ENCODE measurements at places on chromosomes 13 and 19.
A peak's percentile ranks its signal among the peaks of the same experiment; 100 is the strongest.

GRCh38 chr13:32175307-32175706, 139.9 kb downstream of the ZAR1L start:
- no peak for DNase-seq

GRCh38 chr13:30021611-30022010, 171.2 kb upstream of the UBL3 start:
- DNase-seq: no peak

GRCh38 chr13:102688306-102688973, 6.4 kb downstream of the METTL21C start:
- DNase-seq: no peak

DNA sequence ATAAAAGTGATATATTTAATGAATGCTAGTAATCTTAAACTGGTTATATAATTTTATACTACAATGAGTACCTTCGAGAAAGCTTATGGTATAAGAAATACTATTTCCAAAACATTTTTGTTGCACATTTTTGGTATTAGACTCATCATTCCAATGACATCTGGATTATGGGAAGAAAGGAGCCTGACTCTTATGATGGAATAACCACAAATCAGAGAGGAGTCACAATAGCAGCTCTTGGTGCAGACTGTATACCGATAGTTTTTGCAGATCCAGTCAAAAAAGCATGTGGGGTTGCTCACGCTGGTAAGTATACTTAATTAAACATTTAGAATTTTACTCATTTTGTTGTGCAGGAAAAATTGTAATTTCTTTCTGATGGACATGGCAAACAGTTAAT, 3.9 kb downstream of the LACC1 start:
- no peak for DNase-seq

GRCh38 chr19:49889687-49890348, 6.9 kb downstream of the IL4I1 start:
- DNase-seq: peak; percentile 71

DNA sequence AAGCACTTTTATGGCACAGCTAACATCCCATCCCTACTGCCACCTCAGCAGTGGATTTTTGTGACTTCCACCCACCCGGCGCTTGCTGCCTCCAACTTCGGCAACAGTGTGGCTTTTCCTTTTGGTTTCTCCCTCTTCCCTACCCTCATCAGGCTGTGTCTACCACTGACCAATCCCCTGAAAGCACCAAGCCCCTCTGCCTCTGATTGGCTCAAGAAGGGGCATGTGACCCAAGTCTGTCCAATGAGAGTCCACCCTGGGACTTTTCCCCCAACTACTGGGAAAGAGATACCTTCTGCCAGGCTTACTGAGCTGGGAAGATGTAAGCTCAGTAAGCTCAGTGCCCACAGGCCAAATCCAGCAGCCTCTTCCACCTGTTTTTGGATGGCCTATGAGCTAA, 5.8 kb downstream of the SMIM7 start:
- DNase-seq: no peak

GRCh38 chr13:76745261-76746200, 140.7 kb downstream of the KCTD12 start:
- no peak for DNase-seq

All from CD4-positive, alpha-beta T cell treated with Interleukin-6 at 100 ng/mL for 8 hours (primary cell).